Type B pancreatic cell (in vitro differentiated cells): ENCODE measurements at places on chromosomes 3 and 15. TPM values are rescaled to one million over a fixed set of nuclear protein-coding genes. Genes with fewer than 3 reads are reported as not detected.
A peak's percentile ranks its signal among the peaks of the same experiment; 100 is the strongest.

DNA sequence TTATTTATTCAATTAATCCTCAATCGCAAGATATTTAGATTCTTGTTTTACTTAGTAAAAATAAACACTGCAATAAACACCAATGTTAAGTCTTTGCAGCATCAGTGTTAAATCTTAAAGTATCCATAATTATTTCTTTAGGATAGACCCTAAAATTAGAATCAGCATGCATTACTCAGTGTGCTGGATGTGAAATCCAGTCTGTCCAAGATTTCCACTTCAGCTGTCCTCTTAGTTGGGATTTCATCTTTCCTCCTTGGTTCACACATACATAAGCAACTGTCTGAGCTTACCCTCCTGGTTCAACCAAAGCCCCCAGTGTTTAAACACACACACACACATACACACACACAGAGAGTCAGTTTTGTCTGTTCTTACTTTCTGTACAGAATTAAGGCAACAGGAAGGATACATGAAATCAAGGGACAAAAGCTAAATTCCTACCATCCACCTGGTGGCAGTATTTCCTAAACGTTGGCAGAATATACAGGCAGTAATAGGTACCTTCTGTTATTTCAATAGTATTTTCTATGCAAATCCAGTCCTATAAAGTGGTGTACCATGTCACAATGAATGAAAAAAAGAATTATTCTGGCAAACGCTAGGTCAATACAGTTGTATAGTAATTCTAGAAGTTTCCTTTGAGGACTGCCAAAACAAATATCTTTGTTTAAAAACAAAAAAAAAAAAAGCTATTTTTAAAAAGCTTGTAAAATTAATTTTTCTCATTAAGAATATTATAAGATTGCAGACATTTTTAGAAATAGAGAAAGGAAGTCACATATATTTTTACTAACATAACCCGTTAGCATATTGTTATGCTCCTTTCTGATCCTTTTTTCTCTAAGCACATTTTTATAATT lies 27.3 kb upstream of the DMXL2 start:
- H3K27me3 ChIP-seq, result peaks cover 4% of the 10 kb centered on the region
- no peaks in the 10 kb centered on the region for H3K4me1 ChIP-seq
- H3K4me3 ChIP-seq, result no peak overlapping the region
- peak overlapping the region; percentile 12 for H3K27ac ChIP-seq

DNA sequence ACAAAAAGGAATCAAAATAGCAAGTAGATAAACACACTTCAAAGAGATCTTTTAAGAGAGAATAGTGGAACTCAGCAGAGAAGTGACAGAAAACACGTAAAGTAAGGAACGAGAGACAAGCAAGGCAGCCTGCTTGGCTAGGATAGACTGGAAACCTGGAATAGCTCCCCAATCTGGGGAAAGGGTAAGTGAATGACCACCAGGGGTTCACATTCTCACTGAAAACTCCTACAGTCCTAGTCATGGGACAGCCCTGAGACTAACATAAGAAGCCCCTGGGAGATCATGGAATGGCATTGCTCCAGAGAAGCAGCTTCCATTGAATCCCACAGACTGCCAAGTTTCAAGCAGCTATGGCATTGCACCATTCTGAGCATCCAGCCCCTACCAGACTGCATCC lies 363.6 kb upstream of the ARPP21 start:
- H3K36me3 ChIP-seq, result no peaks in the 10 kb centered on the region
- peaks cover 3% of the 10 kb centered on the region for H3K27me3 ChIP-seq
- no peaks in the 10 kb centered on the region for H3K4me1 ChIP-seq

GRCh38 chr3:69749461-69749860 lies 10.2 kb downstream of the MITF start:
- H3K36me3 ChIP-seq, result no peaks in the 10 kb centered on the region
- no peak for DNase-seq
- no peak overlapping the region for H3K27ac ChIP-seq
- H3K27me3 ChIP-seq, result no peaks in the 10 kb centered on the region
- no peak overlapping the region for H3K4me3 ChIP-seq

GRCh38 chr15:42511007-42511391 lies 15.6 kb downstream of the SNAP23 start:
- peaks cover 23% of the 10 kb centered on the region for H3K36me3 ChIP-seq
- no peak overlapping the region for H3K27ac ChIP-seq
- H3K27me3 ChIP-seq, result no peaks in the 10 kb centered on the region
- H3K4me1 ChIP-seq, result peaks cover 18% of the 10 kb centered on the region
- no peak for DNase-seq

GRCh38 chr3:54863786-54864185 lies 64.1 kb downstream of the LRTM1 start:
- peaks cover 4% of the 10 kb centered on the region for H3K36me3 ChIP-seq
- DNase-seq, result no peak
- H3K4me1 ChIP-seq, result peaks cover 49% of the 10 kb centered on the region
- H3K27ac ChIP-seq, result no peak overlapping the region
- no peak overlapping the region for H3K4me3 ChIP-seq
- H3K27me3 ChIP-seq, result peaks cover 14% of the 10 kb centered on the region

The IGSF10 gene
- 6.8 and 10.8 TPM in 2 replicates for total RNA-seq

The C3orf20 gene
- 0.12 and 0.24 TPM in 2 replicates for total RNA-seq

The SLC22A14 gene
- total RNA-seq, result 0.29 TPM in 1 of 2 replicates, not detected in the other

- no peaks in the 10 kb centered on the region for H3K4me1 ChIP-seq
- peaks cover 25% of the 10 kb centered on the region for H3K27me3 ChIP-seq
- H3K4me3 ChIP-seq, result no peak overlapping the region
- no peak for DNase-seq
Measured at GRCh38 chr15:59866642-59867041, 137.5 kb upstream of the FOXB1 start.

- H3K27ac ChIP-seq, result no peak overlapping the region
- no peaks in the 10 kb centered on the region for H3K36me3 ChIP-seq
- DNase-seq, result no peak
- peaks cover 15% of the 10 kb centered on the region for H3K4me1 ChIP-seq
Measured at GRCh38 chr3:194714137-194714455, 28.4 kb downstream of the FAM43A start.

DNA sequence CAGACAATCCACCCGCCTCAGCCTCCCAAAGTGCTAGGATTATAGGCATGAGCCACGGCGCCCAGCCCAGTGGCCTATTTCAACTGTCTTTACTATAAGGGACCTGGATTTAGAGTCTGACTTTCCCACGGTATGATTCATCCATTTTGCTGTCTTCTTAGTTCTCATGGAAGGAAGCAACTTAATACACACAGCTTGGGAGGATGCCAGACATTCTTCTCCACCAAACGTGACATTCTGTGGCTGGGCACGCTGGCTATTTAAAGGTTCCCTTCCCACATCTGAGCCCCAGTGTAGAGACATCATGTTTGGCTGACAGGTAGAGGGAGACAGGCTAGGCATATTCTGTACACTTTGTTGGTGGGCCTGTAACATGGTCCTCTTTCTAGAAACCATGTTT lies 26.2 kb downstream of the FAM43A start:
- no peaks in the 10 kb centered on the region for H3K36me3 ChIP-seq
- no peak for DNase-seq

The ZNF385D gene
- total RNA-seq, result 2.2 and 7.5 TPM in 2 replicates

The NANOGP8 gene
- not detected in 2 replicates for total RNA-seq

DNA sequence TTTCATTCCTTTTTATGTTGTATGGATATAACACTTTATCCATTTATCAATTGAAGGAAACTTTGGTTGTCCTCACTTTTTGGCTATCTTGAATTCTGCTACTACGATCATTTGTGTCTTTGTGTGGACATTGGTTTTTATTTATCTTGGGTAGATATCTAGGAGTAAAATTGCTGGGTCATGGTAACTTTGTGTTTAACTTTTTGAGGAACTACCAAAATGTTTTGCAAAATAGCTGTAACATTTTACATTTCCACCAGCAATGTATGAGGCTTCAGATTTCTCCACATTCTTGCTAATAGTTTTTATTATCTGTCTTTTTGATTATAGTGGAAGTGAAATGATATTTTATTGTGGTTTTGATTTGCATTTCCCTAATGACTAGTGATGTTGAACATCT lies 55.6 kb downstream of the TLNRD1 start:
- DNase-seq, result no peak
- no peaks in the 10 kb centered on the region for H3K4me1 ChIP-seq
- no peak overlapping the region for H3K4me3 ChIP-seq

DNA sequence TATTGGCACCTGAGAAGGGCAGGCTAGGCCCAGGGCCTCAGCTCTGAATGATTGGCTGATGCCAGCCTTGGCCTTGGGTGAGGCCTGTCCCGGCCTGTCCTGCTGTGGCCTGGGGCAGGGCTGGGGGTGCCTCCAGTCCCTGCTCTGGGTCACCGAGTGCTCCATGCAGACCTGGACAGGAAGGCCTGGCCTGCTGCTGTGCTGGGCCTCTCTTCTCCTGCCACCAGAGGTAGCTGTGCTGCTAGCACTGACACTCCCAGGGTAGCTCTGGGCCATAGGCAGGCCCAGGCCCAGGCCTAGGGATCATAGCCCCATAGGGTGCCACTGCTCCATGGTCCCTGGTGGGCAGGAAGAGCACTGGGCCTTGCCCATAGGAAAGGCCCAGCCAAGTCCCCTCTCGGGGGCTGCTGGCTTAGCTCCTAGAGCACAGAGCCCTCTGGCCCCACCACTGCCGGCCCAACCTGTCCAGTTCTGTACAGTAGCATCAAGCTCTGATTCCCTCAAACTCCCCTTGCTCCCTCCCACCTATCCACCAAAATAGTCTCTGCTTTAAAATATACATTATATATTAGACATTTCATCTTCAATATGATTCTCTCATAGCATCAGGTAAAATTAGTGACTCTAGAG lies 18.2 kb downstream of the ABTB1 start:
- no peaks in the 10 kb centered on the region for H3K27me3 ChIP-seq
- no peak for DNase-seq
- H3K4me1 ChIP-seq, result peaks cover 9% of the 10 kb centered on the region
- H3K4me3 ChIP-seq, result no peak overlapping the region
- H3K27ac ChIP-seq, result no peak overlapping the region

DNA sequence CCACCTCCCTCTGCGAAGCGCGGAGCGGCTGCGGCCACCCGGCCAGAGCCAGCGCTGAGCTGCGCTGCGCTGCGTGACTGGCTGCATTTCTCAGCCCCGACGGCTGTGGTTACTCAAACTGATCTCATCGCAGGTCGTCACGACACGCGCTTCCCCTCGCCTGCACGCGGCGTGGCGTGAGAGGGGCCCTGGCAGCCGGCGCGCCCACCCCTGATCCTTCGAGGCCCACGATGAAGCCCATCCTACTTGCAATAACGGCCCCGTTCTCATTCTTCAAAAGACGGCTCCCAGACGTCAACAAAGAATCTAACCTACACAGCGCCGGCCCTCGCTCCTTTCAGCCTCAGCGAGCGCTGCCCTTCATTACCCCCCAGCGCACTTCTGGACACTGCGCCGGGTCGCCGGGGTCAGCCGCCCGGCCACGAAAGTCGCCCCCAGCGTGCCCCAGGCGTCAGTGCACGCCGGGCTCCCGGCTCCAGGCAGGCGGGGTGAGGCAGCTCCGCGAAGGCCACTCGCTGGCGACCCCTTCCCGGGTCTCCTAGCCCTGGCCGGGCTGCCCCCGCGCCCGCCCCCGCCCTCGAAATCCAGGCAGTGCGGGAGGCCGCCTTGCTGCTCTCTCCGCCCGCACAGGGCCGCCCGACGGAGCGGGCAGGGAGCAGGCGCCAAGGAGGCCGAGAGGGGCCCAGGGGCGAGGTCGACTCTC lies 9.9 kb upstream of the LEKR1 start:
- H3K4me1 ChIP-seq, result peaks cover 45% of the 10 kb centered on the region
- H3K4me3 ChIP-seq, result peak overlapping the region; percentile 96
- peak overlapping the region; percentile 99 for H3K27ac ChIP-seq
- no peak for DNase-seq

GRCh38 chr3:186931532-186932280 lies 1.4 kb downstream of the ST6GAL1 start:
- peaks cover 12% of the 10 kb centered on the region for H3K36me3 ChIP-seq
- H3K4me1 ChIP-seq, result peaks cover 14% of the 10 kb centered on the region
- peak overlapping the region; percentile 85 for H3K27ac ChIP-seq
- H3K4me3 ChIP-seq, result peak overlapping the region; percentile 96
- H3K27me3 ChIP-seq, result peaks cover 29% of the 10 kb centered on the region

DNA sequence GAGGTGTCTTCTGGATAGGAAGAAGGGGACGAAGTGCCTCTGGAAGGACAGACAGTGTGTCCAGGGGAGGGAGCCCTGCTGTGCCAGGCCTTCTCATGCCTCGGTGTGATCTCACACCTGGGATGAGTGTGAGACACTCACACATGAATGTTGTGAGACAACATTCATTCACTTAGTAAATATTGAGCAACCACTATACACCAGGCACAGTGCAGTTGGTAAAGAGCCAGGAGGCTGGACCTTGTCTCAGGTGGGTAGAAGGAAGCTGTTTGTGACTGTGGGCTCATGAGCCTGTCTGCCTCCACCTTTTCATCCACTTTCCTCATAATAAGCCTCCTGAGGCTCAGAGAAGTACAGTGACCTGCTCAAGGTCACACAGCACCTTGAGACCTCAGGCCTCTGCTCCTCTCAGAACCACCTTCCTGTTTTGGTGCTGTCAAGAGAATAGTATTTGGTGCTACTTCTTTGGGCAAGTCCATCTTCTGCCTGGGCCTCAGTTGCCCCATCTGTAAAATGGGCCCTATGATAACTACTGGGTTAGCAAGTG lies 20.9 kb downstream of the SLC6A6 start:
- peaks cover 6% of the 10 kb centered on the region for H3K36me3 ChIP-seq
- H3K4me1 ChIP-seq, result peaks cover 45% of the 10 kb centered on the region
- no peaks in the 10 kb centered on the region for H3K27me3 ChIP-seq
- no peak overlapping the region for H3K27ac ChIP-seq
- no peak overlapping the region for H3K4me3 ChIP-seq

DNA sequence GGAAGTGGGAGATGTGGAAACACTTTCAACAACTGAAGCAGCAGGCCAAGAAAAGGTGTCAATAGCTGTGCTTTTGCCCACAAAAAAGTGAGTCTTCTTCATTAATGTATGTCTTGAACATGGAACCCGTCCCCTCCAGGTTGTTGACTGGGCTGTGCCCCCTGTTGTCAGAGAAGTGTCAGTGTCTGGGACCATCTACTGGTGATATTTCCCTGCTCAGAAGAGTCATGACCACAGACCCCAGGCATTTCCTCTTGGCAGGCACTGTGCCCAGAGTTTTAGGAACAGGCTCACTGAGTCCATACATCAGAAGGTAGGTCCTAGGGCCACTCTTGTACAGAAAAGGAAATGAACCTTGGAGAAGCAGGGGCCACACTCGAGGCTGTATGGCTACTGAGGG lies 54.8 kb upstream of the LARS2 start:
- no peak overlapping the region for H3K27ac ChIP-seq
- DNase-seq, result no peak
- H3K36me3 ChIP-seq, result no peaks in the 10 kb centered on the region
- peaks cover 28% of the 10 kb centered on the region for H3K27me3 ChIP-seq
- no peak overlapping the region for H3K4me3 ChIP-seq
- H3K4me1 ChIP-seq, result no peaks in the 10 kb centered on the region

GRCh38 chr3:175070946-175071345 lies 211.8 kb downstream of the NAALADL2 start:
- H3K27me3 ChIP-seq, result no peaks in the 10 kb centered on the region
- H3K36me3 ChIP-seq, result peaks cover 4% of the 10 kb centered on the region
- DNase-seq, result no peak
- no peak overlapping the region for H3K27ac ChIP-seq
